ENCODE measurements at places on chromosomes 3 and 15.

GRCh38 chr3:177443469-177443868 lies 246.2 kb upstream of the TBL1XR1 start:
- DNase-seq: no peak

DNA sequence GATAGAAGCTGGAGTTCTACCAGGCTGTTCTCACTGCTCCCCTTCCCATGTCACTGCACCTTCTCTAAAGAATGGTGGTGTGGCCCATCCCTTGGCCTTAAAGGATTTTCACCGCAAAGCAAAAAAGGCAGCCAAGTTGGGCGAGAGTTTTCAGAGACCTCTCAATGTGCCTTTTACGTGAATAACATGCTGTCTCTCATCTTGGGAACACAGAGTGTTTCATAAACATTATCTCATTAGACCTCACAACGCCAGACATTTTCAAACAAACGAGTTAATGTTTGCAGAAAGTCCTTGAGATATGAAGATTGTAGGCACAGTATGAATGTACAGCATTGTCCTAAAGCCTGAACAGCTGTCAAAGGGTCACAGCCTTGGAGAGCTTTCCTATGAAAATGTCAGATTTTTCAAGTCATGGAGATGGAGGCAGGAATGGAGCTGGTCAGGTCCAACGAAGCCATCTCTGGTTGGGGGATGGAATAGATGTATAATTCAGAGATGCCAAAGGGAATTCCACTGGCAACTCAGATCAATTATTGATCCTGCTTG lies 21.3 kb downstream of the TM4SF1 start:
- no peak for DNase-seq

- DNase-seq: no peak
Measured at GRCh38 chr3:142656575-142656974, 60.4 kb downstream of the PLS1 start.

DNA sequence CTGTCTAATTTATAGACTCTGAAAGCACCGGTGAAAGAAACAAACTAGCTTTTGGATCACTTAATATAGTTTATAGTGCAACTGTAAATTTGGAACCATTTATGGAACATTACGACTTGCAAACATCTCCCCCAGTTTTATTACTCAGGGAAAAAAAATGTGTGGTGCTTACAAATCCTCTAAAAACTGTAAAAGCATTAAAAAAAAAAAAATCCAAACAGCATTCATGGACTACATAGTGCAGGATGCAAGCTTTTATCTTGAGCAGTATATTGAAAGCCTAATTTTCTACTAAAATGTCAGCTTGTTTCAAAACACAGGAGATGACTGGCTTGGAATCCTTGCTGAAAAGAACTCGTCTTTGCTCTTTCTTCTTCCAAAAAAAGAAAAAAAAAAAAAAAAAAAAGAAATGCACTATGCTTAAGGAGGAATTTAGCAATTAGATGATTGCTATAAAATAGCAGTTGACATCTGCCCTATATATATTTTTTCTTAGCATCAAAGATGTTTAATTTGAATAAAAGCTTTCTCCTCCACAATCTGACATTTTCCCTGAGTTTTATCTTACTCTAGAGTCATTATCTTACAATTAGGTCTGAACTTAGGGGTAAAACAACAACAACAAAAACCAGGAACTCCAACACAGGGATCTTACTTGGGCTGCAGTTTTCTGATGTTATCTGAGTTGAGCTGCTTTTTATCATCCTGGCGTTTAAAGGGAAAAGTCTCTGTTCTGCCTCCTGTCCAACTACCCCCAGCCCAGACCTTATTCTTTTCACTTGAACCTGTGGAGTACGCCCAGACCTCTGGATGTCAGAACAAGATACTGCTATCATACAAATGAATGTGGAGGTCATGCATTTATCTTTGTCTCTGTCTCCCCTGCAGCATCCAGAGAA lies 62.6 kb upstream of the PDZRN3 start:
- no peak for DNase-seq

DNA sequence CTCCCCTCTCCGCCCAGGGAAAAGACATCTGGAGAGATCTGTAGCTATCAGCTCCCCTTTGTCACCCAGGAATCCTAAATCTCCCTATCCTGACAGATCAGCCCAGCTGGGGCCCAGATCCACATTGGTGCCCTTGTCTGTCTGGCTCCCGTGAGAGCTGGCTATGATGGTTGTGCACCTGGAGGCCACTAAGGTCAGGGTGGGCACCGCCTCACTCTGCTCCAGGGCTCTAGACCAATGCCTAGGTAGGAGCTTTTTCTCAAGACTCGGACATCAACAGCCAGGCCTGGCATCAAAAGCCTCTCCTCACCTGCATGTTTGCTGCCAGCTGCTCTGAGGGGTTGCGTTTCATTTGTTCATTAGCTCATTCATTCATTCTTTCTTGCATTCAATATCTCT lies 142.7 kb downstream of the SMAD6 start:
- no peak for DNase-seq

GRCh38 chr3:195895078-195895860 lies 13.1 kb downstream of the TNK2 start:
- peak; percentile 81 for DNase-seq

DNA sequence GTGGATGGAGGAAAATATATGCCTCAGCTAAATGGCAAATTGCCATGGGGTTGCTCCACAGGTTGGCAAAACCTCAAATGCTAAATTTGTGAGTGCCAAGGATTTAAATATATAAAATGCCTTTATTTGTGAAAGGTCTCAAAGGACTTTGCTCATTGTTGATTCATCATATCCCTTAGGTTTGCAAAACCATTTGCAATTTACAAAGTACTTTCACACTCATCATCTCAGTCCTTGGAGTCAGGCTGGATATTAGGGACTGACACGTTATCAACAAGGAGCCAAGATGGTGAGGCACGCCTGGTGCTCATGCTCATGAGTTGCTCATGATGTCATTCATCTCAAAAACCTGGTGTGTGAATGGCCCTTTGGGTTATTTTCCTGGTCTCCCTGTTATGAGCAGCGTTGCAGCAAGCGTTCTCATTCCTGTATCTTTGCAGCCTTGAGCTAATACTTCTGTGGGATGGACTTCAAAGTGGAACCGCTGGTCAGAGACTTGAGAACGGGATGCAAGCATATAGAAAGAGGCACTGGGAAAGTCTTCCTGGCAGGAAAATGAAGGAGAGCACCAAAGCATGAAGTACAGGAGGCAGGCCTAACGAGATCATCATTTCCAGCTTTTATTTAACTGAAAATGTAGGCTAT lies 66.0 kb downstream of the MYO1E start:
- DNase-seq: no peak

- no peak for DNase-seq
Measured at GRCh38 chr15:66214246-66214645, 39.3 kb downstream of the MEGF11 start.

DNA sequence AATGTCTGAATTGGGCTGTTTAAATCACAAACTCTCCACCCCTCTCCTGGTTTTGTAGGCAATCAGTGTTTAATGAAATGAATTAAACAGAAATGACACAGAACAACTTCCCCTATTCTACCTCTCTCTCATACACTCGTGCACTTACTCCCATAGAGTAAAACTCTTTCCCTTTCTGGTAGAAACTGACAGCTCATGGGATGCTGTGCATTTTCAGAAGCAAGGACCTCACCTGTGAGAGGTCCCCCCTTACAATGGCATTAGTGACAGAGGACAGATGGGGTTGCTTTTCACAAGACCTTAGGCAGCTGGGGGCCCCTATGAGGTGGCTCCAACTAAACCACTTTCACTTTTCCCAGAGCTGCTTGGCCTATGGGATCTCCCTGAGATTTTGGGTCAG lies 31.9 kb downstream of the PARP16 start:
- DNase-seq: no peak

GRCh38 chr3:79056498-79056897 lies 711.3 kb downstream of the ROBO1 start:
- DNase-seq: no peak

DNA sequence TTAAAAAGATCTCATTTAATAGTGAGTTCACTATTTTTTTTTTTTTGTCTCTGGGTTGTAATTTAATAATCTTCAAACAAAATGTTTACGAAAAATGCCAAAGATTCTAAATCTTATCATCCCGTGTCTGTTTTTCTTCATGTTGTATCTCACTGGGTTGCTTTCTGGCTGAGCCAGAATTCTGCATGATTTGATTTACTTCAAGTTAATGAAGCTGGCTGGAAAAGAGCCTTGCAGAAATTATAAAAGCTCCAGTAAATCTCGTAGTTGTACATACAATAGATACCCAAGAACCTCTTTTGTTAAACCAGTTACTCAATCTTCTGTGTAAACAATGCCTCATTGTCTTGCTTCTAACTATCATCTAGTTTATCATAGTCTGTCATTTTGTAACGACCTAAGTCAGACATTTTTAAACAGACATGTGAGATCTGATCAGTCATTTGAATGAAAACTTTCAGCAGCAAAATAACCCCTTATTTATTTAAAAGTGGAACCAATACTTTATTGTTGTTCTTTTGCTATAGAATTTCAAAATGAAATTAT lies 249.0 kb downstream of the MCTP2 start:
- DNase-seq: no peak

- no peak for DNase-seq
Measured at GRCh38 chr3:115595611-115596275, 27.6 kb upstream of the GAP43 start.

- no peak for DNase-seq
Measured at GRCh38 chr3:152175528-152175889, 93.2 kb upstream of the MBNL1 start.

DNA sequence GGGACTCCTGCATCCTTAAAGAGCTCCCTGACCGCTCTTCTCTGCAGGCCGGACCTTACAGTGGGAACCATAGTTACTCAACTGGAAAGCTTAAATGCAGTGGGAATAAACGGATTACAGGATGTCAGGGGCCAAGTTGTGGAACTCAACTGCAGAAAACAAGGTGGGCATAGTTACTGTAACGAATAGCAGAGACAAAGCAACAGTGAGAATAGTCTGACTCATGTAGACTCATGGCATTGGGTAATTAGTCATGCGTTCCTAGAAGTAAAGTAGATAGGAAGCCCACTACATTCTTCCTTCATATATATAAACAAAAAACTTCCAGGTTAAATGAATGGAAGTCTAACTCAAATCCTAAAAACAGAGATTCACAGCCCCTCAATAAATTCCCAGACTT lies 95.5 kb upstream of the CHRNA7 start:
- DNase-seq: no peak

GRCh38 chr3:40621252-40621651 lies 96.5 kb downstream of the ZNF621 start:
- no peak for DNase-seq

GRCh38 chr3:34008191-34008590 lies 209.8 kb downstream of the PDCD6IP start:
- no peak for DNase-seq

GRCh38 chr3:10047876-10048275 lies 21.6 kb downstream of the FANCD2 start:
- no peak for DNase-seq

- DNase-seq: no peak
Measured at GRCh38 chr3:24296441-24297205, 198.0 kb downstream of the THRB start.

- no peak for DNase-seq
Measured at GRCh38 chr3:196974661-196975060, 6.0 kb upstream of the PIGZ start.

DNA sequence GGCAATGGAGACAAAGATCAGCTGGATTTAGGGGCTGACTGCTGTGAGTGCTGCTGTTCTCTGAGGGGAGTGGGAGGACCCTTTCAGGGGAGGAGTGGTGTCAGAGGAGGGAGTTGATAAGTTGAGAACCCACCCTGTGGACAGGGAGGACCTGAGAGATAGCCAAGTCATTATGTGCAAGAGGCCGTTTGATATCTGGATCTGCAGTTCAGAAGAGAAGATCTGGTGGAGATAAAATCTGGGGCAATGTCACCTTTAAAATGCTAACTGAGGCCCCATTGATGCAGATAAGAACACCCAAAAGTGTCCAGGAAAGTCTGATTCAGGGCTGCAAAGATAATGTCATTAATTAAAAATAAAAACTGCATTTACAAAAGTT lies 256.1 kb upstream of the HES1 start:
- DNase-seq: no peak

GRCh38 chr3:183766745-183767606 lies 58.4 kb downstream of the MAP6D1 start:
- peak; percentile 56 for DNase-seq

GRCh38 chr3:71511446-71511845 lies 72.1 kb downstream of the FOXP1 start:
- DNase-seq: no peak

- no peak for DNase-seq
Measured at GRCh38 chr3:130527426-130527825, 10.4 kb downstream of the COL6A6 start.

- no peak for DNase-seq
Measured at GRCh38 chr3:67719333-67719732, 64.9 kb upstream of the SUCLG2 start.

GRCh38 chr3:54784021-54784420 lies 143.8 kb downstream of the LRTM1 start:
- DNase-seq: no peak

DNA sequence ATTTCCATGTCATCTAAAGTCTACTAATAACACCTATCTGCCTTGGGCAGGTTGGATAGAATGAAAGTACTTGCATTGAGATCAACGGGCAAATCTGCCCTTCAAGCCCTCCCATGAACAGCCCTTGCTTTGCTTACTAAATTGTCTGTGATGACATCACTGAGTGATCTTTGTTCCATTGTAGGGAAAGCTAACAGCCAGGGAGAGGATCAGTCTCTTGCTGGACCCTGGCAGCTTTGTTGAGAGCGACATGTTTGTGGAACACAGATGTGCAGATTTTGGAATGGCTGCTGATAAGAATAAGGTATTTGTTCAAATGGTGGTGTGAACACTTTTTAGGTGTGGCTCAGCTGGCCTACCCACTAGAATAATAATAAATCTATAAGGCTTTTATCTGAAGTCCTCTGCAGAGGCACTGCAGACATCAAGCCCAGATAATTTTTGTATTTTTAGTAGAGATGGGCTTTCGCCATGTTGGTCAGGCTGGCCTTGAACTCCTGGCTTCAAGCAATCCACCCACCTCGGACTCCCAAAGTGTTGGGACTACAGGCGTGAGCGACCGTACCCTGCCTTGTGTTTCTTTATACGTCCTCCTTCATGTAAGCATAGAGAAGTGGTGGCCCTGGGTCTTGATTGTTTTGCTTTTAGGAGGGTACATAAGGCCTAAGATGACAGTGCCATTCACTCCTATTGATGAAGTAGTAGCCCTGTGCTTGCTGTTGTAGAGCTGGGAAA lies 5.7 kb downstream of the PCCB start:
- no peak for DNase-seq

GRCh38 chr3:156763931-156764720 lies 62.0 kb upstream of the LEKR1 start:
- no peak for DNase-seq

- DNase-seq: no peak
Measured at GRCh38 chr3:122314228-122314876, 10.7 kb upstream of the CSTA start.

Measured in activated naive CD8-positive, alpha-beta T cell treated with anti-CD3 and anti-CD28 coated beads, Interleukin-2, amount 10 ng/mL, durations not matched to agents 7 days and 5 days (primary cell).